ENCODE measurements at places on chromosomes 7 and 10.

- DNase-seq = peak; percentile 39
Measured at GRCh38 chr7:155584763-155585531, 38.6 kb upstream of the CNPY1 start.

GRCh38 chr7:129530795-129531391, 28.6 kb downstream of the SMKR1 start:
- DNase-seq = no peak

DNA sequence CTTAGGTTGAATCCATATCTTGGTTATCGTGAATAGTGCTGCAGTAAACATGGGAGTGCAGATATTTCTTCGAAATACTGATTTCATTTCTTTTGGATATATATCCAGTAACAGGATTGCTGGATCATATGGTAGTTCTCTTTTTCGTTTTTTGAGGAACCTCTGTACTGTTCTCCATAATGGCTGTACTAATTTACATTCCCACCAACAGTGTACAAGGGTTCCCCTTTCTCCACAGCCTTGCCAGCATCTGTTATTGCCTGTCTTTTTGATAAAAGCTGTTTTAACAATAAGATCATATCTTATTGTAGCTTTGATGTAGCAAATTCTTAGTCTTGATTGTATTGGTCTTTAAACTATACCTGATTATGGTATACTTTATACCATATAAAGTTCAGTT, 45.3 kb downstream of the ZNRF2 start:
- DNase-seq = no peak

GRCh38 chr10:45253183-45253914, 62.1 kb downstream of the OR13A1 start:
- DNase-seq = no peak

- peak; percentile 53 for DNase-seq
Measured at GRCh38 chr7:108376206-108376605, 80.0 kb downstream of the NRCAM start.

Data from NCI-H1417 (cell line).